Lung microvascular endothelial cell (primary cell): ENCODE measurements at places on chromosomes 3 and 15. TPM values are rescaled to one million over a fixed set of nuclear protein-coding genes. Genes with fewer than 3 reads are reported as not detected.

The PLA1A gene
- 3.5 and 6.2 TPM in 2 replicates for total RNA-seq

The MYO5C gene
- total RNA-seq = 7.4 and 8.5 TPM in 2 replicates

The BOC gene
- total RNA-seq = not detected in 2 replicates

The ST8SIA2 gene
- total RNA-seq = 0.20 and 0.22 TPM in 2 replicates

The SRP14 gene
- total RNA-seq = 158 and 164 TPM in 2 replicates

The PLA2G4B gene
- 0.20 and 0.22 TPM in 2 replicates for total RNA-seq

The SMARCC1 gene
- total RNA-seq = 24.0 and 27.0 TPM in 2 replicates

DNA sequence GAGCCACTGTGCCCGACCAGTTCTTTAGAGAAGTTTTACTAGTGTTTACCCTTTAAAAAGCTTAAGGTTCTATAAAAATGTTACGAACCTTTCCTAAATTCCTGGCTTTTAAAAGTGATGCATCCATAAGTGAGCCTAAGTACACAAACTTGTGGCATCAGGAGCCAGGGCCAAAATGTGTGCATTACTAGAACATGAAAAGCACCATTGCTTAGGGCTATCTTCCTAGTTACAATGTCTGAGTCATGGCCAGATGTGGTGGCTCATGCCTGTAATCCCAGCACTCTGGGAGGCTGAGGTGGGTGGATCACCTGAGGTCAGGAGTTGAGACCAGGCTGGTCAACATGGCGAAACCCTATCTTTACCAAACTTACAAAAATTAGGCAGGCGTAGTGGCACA, 39.9 kb downstream of the LEO1 start:
- no peak for DNase-seq

DNA sequence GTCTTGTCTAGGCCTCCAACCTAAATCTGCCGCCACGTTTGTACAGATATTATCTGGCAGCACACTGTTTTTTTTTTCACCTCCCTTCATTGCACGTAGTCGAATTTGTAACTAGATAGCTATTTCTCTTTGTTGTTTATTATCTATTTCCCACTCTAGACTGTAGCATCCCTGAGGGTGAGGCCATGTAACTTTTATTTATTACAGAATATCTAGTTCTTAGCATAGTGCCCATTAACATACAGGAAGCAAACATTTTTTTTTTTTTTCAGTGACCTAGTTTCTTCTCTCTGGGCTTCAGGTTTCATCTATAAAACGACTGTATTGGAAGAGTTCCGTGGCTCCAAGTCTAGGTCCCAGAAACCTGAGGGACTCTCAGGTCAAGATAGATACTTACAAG, 354.3 kb downstream of the FGF12 start:
- no peak for DNase-seq

DNA sequence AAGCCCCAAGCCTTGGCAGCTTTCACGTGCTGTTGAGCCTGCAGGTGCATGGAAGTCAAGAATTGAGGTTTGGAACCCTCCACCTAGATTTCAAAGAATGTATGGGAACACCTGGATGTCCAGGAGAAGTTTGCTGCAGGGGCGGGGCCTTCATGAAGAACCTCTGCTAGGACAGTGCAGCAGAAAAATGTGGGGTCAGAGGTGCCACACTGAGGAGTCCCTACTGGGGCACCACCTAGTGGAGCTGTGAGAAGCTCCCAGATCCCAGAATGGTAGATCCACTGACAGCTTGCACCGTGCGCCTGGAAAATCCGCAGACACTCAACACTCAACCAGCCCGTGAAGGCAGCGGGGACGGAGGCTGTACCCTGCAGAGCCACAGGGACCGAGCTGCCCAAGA, 201.6 kb downstream of the OCA2 start:
- DNase-seq = no peak

- peak; percentile 87 for DNase-seq
These were observed 36.1 kb downstream of the TTC23 start for GRCh38 chr15:99213187-99213811.
